T-helper 2 cell treated with Interferon-gamma antibody and Interleukin-4, amounts not matched to agents 100 ng/mL and 5 ng/mL, for 36 hours (primary cell): ENCODE measurements at places on chromosomes 12 and 14. TPM values are rescaled to one million over a fixed set of nuclear protein-coding genes. Genes with fewer than 3 reads are reported as not detected.

Gene DBX2
- not detected in 2 replicates for total RNA-seq

Gene SYNDIG1L
- not detected in 2 replicates for total RNA-seq

Gene CMKLR1
- not detected in 2 replicates for total RNA-seq

Gene KLHL33
- 0.05 and 0.11 TPM in 2 replicates for total RNA-seq

Gene RFLNA
- not detected in 2 replicates for total RNA-seq

Gene LRP1-AS
- total RNA-seq, result not detected in 2 replicates
